PC-3 (cell line): ENCODE measurements at places on chromosomes 7 and 10. TPM values are rescaled to one million over a fixed set of nuclear protein-coding genes. Genes with fewer than 3 reads are reported as not detected.

DNA sequence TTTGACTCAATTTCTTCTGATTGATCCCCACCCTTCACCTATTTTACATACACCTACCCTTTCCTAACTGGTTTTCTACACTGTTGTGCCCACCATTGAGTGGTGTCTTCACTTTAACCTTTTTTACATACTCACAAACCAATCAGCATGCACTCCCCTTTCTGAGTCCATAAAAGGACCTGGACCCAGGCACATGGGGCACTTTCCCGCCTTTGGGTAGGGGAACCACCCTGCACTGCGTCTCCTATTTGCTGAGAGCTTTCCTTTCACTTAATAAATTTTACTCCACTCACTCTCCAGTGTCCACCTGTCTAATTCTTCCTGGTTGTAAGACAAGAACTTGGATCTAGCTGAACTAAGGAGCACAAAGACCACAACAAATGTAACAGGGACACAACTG lies 33.8 kb downstream of the ANKMY2 start:
- H3K36me3 ChIP-seq = no peaks in the 10 kb centered on the region
- H3K4me3 ChIP-seq = no peak overlapping the region
- DNase-seq = no peak
- no peak overlapping the region for H3K27ac ChIP-seq

EIF4H gene
- total RNA-seq = 339 and 357 TPM in 2 replicates

GRCh38 chr7:118352867-118353453 lies 128.5 kb downstream of the ANKRD7 start:
- H3K36me3 ChIP-seq = no peaks in the 10 kb centered on the region
- H3K4me1 ChIP-seq = no peaks in the 10 kb centered on the region
- H3K4me3 ChIP-seq = no peak overlapping the region
- no peaks in the 10 kb centered on the region for H3K27me3 ChIP-seq

DNA sequence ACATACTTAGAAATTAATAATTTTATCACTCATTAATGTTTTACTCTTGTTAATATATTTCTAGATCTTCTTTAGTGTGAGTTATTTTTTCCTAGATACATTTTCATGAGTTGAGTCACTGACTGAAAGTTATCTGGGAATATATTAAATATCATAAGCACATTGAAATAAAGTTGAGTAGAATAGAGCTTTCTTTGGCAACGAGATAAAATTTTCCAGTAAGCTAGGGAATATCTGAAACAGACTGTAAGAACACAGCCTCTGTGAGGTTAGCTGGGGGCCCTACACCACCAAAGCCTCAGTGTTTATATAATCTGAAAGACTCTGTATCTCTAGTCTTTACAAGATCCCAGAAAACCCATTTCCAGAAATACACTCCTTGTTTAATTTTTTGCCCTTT lies 347.8 kb upstream of the PLXDC2 start:
- H3K36me3 ChIP-seq = no peaks in the 10 kb centered on the region
- H3K4me3 ChIP-seq = no peak overlapping the region
- H3K27me3 ChIP-seq = no peaks in the 10 kb centered on the region
